ENCODE measurements at places on chromosomes 6 and 20.

- DNase-seq, result no peak
These were observed 179.3 kb downstream of the CARMIL1 start for GRCh38 chr6:25458485-25458884.

GRCh38 chr20:3896302-3896701, 7.1 kb downstream of the PANK2 start:
- no peak for DNase-seq

DNA sequence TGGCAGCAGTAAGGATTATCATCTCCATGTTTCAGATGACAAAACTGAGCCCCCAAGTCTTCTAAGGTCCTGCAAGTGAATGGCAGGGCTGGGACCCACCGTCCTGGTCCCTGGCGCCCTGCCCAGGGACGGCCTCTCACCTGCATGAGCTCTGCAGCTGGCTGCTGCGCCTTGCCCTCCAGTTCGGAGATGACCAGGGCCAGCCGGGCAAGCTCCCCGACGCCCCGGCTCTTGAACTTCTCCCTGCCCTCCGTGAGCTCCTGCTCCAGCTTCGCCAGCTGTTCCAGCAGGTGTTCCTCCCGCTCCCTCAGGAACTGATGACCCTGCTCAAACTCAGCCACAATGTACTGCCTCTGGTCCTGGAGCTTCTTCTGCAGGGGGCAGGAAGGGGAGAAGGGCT, 16.8 kb downstream of the TRIM26 start:
- no peak for DNase-seq

DNA sequence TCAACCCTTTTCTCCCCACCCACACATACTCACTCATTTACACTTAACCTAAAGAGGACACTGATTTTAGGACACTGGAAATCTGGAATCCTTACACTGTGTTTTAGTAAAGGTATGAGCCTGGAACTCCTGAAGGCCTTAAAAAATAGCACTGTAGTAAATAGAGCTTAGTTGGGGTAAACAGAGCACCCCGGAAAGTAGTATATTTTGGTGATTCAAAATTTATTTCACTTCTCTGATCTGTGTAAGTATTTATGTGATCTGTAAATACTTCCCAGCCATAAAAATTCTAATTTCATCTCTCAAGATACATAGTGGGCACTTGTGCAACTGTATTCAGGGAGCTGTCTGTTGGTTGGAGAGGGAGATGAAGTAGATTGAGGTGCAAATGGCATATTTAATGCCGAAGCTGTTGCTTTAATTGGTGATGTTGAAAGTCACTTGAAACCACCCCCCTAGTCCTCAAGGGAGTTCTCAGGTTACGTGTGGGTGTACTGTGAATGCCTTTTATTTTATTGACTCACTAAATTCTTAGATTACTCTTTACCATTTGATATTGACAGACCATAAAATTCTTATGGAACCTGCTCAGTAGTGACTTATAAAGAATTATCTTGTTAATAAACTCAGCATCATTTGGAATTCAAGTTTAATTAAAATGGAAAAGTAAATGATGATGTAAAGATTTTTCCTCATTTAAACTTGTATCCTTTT, 154.9 kb downstream of the SOX4 start:
- DNase-seq, result no peak

DNA sequence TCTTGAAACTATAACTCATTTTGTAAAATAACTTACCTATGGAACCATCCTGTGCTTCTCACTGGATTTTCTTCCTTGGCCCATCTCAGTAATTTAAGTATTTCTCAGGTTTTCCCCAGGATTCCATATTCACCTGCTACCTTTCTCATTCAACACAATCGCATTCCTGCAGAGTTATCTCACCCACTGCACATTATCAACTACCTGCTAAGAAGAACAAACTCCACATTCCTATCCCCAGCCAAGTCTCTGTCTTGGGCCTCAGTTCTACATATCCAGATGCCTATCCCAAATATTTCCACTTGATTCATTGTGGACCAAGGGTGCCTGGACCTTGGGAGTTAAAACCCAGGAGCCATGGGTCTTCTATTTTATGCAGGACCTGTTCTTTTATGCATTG, 60.2 kb upstream of the KCNQ5 start:
- no peak for DNase-seq

GRCh38 chr6:107079429-107079828, 35.9 kb downstream of the BEND3 start:
- DNase-seq, result no peak

DNA sequence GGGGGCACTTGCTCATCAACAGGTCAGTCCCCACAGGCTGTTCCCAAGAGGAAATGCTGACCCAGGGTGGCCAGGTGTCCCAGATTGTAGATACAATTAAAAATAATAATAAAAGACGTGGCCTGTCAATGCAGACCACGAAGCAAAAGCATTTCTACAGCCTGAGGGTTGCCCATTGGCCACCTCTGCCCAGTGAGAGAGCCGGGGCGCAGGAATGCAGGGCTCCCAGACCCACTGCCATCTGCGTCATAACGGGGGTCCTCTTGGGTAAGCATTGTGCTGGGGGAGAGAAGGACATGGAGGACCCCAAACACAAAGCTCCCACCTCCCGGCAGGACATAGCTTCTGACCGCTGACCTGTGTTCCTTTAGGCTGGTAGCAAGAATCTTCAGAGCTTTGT, 22.9 kb upstream of the AFDN start:
- no peak for DNase-seq

DNA sequence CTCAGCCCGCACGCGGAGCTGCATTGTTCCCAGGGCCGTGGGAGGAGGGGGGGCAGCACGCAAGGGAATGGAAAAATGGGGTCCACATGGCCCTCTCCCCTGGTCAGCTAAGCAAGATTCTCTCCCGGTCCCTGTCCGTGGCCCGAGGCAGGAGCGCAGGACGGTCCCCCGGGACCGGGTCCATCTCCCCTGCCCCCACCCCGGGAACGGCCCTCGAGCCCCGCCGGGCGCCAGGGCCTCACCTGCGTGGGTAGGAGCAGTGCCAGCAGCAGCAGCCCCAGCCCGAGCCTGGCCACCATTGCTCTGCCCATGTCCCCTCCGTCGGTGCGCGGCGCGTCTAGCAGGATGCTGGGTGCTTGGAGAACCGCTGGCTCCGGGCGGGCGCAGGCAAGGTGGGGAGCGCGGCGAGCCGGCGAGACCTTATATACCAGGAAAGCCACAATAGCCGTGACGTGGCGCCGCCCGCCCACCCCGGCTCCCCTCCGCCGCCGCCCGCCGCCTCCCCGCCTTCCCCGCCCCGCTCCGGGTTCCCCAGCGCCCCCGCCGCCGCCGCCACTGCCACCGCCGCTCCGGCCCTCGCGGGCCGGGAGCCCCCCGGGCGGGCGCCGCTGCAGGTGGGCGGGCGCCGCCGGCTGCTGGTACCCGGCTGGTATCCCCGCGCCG, at the start of gene CD24:
CD24 (minus strand) TSS at position 394 of the 663 bp plus-strand sequence; CDS start at position 311, 83 bp downstream.
- no peak for DNase-seq

- no peak for DNase-seq
These were observed 289.1 kb upstream of the PREP start for GRCh38 chr6:105691971-105692370.

- no peak for DNase-seq
These were observed 11.8 kb downstream of the TCF15 start for GRCh38 chr20:598133-598850.

GRCh38 chr6:100517106-100517505, 52.4 kb upstream of the SIM1 start:
- DNase-seq, result no peak

- no peak for DNase-seq
These were observed 76.1 kb downstream of the SULF2 start for GRCh38 chr20:47708953-47709833.

DNA sequence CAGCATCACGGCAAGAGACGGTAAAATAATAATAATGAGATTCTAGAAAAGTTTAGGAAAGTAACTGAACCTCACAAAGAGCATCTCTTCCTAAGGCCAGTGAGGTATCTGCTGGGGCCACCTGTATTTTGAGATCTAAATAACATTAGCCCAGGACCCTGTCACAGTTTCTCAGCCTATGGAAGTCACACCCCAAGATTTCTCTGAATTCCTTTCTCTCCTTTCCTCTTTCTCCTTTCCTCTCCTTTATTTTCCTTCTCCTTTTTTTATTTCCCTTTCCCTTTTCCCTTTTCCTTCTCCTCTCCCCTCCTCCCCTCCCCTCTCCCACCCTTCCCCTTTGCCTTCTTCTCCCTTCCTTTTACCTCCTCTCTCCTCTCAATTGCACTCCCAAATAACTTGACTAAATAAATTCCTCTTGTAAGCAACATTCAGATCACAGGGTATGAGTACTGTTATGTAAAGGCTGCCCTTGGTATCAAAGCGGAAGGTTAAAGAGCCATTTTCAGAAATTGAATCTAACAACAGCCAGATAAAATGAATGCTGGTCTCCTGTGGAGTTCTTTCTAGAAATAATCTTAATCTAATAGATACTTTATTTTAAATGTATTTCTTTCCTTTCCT, 506.2 kb downstream of the EPM2A start:
- DNase-seq, result no peak

- no peak for DNase-seq
These were observed 35.3 kb downstream of the ZMYND8 start for GRCh38 chr20:47320990-47321805.
